Pons (tissue), 1 donor: ENCODE measurements at places on chromosomes 7 and 10.

DNA sequence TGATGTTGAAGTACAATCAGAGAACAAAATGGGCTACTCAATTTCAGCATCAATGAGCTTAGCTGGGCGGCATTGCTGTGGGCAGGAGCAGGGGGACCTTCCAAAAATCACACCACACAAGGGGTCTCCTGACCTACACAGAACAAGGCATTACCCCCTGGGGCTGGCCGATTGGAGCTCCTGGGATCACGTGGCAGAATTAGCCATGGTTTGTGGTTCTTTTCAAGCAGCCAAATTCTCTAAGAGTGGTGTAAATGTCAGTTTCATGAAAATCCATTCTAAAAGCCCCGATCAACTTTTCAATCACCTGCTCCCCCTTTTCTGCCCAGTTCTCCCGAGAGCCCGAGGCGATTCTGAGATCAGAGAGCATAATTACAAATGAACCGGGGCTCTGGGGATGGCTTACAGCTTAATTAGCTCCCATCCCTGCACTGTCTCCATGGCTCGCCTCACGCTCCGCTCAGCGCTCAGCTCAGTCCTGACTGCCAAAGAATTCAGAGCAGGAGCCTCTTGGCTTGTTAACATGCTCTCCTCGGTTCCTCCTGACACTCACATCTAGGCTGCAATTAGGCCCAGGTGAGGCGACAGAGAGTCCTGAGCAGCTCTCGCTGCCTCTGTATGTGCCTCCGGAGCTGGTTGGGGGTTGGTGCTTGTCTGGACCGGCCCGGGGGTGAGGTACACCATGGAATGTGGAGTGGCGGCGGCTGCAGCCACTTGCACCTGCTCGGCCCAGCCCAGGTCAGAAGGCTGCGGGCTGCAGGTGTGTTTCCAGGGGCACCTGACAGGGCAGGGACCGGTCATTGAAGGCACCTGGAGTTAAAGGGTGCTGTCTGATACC lies 111.8 kb downstream of the WDR11 start:
- DNase-seq: no peak

GRCh38 chr7:132533916-132534315 lies 42.4 kb downstream of the PLXNA4 start:
- DNase-seq: peak; percentile 22

DNA sequence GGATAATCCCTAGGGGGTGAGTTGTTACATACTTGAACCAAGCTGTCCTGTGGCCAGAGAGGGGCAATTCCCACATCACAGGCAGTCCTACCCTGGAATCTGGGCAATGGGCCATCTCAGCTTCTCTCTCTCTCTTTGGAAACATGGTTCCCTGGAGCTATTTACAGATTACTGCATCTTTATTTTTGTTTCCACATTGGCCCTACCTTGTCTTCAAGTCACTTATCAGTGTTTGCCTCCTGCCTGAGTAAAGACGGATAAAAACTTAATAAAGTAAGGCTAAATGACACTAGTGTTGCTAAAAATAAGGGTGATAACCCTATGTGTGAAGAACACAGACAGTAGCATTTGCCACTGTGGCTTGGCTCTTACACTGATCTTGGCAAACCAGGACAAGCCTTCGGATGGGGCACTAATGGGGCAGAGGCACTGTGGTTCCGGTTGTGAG lies 228.2 kb downstream of the GFRA1 start:
- no peak for DNase-seq

GRCh38 chr7:73972614-73973013 lies 55.4 kb upstream of the ELN start:
- no peak for DNase-seq

GRCh38 chr10:124005991-124006392 lies 87.4 kb downstream of the CHST15 start:
- DNase-seq: no peak
